Activated CD4-positive, alpha-beta T cell treated with anti-CD3 and anti-CD28 coated beads for 4 hours (primary cell): ENCODE measurements at places on chromosomes 7 and 10.

DNA sequence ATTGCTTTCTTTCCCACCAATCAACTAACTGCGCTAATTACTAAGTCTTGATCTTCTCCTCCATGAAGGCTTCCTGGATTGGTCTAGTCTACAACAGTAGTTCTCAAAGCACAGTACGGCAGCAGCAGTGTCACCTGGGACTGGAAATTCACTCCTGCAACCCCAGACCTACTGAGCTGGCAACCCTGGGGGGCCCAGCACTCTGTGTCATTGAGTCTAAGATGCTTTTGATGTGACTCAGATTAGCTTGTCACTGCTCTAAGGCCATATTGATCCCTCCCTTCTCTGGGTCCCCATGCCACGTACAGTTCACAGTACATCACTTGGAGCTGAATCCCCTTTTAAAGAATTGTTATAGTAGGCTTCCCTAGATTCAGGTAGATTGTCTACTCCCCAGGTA is 65.7 kb upstream of the KMT2C start:
- no peak for DNase-seq

DNA sequence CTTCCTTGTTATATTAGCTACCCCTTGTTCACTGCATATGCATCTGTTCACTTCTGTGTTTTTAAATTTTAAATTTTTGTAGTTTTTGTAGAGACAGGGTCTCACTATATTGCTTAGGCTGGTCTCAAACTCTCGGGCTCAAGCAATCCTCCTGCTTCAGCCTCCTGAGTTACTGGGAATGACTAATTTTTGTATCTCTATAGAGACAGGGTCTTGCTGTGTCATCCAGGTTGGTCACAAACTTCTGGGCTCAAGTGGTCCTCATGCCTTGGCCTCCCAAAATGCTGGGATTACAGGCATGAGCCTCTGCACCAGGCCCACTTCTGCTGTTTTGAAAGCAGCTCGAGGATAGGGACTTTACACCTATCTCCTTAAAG is 64.6 kb downstream of the PRTFDC1 start:
- DNase-seq, result no peak

DNA sequence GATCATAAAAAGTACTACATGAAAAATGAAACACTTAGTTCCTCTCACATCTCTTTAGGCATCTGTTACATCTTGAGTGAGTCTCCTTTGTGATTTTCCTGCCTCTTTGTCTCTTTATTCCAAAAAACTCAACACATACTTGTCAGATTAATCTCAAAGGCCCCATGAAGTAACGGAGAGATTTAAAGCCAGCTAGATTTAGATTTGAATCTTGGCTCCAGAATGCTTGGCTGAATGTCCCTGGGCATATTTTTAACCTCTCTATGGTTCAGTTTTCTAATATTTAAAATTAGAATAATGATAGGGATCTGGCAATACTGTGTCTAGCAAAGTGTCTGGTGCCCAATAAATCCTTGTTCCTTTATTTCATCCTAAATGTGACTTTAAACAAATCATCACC is 140.0 kb downstream of the DGKB start:
- no peak for DNase-seq

- no peak for DNase-seq
Observed at GRCh38 chr10:22310928-22311327, 5.3 kb upstream of the COMMD3 start.

- DNase-seq, result no peak
Observed at GRCh38 chr10:81876253-81877077, 1.5 kb downstream of the NRG3 start.

DNA sequence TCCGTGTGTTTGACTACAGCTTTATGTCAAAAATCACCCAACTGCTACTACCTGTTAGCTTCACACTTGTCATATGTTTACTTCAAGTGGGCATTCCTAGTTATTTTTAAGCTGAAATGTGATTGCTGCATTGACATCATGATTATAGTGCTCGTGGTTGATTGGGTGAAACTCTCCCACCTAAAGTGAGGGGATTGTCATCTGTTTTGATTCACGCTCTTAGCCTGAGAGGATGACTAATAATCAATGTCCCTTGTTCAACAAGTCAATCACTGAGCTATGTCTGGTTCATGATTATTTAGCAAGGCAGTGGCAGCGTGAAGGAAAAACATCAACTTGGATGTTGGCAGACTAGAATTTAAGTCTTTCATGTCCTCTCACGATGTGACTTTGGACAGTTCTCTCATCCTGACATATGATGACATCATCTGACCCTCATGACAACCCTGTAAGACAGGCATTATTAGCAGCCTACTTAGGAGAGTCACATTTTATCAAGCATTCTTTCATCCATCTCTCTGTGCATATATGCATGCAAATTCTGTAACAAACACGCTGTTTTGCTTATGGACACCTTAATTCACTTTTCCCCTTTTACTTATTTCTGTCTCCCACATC is 352.6 kb upstream of the ZMIZ1 start:
- DNase-seq, result no peak

DNA sequence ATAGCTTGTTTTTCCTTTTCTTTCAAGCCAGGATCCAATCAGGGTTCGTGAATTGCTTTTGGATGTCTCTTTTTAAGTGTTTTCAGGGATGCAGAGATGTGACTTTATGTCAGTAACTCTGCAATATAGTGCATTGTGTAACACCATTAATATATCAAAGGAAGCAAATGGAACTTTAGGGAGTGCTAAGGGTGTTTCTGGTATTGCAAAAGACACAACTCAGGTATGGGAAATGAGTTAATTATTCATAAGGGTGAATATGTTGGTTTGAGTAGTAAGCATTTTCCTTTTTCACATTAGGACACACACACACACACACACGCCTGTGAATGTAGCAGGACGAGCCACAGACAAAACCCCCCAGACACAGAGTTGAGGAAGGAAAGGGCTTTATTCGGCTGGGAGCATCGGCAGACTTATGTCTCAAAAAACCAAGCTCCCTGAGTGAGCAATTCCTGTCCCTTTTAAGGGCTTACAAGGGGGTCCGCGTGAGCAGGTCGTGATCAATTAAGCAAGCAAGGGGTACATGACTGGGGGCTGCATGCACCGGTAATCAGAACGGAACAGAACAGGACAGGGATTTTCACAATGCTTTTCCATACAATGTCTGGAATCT is 31.8 kb upstream of the GSDME start:
- DNase-seq, result no peak

GRCh38 chr10:20809631-20810030 is 87.5 kb downstream of the NEBL start:
- no peak for DNase-seq

DNA sequence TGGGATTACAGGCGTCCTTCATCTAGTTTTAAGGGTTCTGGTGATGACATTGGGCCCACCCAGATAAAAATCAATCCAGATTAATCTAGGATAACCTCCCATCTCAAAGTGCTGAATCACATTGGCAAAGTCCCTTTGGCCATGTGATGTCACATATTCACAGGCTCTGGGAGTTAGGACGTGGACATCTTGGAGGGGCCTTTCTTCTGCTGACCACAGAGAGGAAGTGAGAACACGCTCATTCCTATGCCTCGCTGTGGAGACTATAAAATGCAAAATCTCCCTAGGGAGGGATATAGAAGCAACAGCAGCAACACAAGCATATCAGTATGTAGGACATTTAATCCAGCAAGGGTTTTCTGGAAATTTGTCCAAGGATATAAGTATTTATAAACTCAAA is 266.0 kb upstream of the PITRM1 start:
- DNase-seq, result no peak

DNA sequence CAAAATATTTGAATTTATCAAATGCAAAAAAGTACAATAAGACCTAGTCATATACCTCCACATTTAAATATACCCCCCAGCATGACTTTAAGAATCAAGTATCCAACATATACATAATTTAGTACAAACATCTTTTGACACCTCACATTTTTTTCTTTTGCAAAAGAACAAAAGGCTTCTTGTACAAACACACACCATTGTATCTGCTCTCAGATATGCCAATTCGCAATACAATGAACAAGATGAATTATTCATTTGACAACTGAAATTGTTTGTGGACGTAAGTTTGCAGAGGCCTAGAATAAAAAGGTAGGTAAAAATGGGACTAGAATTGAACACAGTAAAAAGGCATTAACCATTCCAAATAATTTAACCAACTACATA is 154.4 kb downstream of the CACNA2D1 start:
- no peak for DNase-seq

DNA sequence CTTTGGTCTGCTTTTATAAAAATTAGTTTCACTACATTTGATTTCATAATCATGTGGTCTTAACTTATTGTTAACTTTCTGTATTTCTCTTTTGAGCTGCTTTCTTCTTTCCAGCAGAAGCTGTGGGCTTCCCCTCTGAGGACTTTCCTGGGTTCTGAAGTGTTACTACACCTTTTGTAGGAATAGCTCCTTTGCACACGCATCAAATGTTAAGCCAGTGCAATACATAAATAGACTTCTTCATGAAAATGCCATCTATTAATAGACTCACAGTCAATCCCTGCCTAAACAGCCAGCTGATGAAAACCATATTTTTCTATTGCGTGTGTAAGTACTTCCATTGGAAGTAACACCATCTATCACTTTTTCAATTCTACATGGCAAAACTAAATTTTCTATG is 1.5 kb downstream of the ABCB4 start:
- DNase-seq, result no peak

DNA sequence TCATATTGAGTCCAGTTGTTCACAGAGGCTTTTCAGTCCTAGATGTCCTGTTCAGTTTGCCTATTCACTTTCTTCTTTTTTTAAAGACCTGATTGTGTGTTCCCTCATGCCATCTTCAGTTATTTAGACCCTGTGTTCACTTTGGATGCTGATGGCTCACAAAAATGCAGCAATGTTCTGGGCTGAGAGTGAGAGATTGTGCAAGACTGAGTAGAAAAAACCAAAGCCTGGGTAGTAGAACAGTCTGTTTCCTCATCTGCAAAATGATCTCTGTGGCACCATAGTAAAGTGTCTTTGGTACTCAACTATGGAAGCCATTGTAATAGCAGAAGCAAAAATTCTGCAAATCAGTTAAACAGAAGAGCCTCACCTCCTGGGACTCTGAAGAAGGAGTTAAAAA is 43.2 kb downstream of the AKR1B1 start:
- DNase-seq, result no peak

DNA sequence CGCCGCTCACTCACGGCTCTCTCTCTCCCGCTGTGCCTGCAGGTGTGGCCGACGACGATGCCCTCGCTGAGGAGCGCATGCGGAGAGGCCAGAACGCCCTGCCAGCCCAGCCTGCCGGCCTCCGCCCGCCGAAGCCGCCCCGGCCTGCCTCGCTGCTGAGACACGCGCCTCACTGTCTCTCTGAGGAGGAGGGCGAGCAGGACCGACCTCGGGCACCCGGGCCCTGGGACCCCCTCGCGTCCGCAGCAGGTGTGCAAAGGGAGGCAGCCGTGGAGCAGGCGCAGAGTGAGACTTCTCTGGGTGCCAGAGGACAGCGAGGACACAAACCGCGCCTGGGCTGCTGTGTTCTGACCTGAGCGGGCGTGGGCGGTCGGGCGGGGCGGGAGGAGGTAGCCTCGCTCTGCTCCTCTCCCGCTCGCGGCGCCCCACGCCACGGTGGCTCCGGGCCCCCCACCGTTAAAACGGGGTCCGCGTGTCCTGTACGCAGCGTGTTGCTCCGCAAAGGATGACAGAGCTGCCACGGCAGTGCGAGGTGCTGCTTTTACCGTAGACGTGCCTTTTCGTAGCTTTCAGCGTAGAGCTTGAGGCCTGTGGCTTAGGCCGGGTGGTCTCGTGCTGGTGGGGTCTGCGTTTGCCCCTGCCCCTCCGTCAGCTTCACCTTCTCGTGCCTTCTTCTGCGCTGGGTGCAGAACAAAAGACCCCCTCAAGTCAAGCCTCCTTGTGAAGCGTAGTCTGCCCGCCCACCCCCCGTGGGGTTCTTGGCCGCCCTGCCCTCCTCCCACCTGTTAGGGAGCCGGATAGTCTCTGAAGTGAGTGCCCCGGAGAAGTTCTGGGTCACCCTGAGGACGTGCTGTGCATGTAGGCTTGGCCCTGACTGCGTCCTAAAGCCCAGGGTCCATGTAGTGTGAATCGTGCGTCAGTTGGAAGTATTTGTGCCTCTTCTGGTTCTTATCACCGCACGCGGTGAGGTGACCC is 73.2 kb downstream of the DNAJB6 start:
- DNase-seq, result no peak

GRCh38 chr10:72265508-72265907 is 8.2 kb upstream of the DDIT4 start:
- DNase-seq, result no peak

- no peak for DNase-seq
Observed at GRCh38 chr7:132492823-132493445, 83.3 kb downstream of the PLXNA4 start.

DNA sequence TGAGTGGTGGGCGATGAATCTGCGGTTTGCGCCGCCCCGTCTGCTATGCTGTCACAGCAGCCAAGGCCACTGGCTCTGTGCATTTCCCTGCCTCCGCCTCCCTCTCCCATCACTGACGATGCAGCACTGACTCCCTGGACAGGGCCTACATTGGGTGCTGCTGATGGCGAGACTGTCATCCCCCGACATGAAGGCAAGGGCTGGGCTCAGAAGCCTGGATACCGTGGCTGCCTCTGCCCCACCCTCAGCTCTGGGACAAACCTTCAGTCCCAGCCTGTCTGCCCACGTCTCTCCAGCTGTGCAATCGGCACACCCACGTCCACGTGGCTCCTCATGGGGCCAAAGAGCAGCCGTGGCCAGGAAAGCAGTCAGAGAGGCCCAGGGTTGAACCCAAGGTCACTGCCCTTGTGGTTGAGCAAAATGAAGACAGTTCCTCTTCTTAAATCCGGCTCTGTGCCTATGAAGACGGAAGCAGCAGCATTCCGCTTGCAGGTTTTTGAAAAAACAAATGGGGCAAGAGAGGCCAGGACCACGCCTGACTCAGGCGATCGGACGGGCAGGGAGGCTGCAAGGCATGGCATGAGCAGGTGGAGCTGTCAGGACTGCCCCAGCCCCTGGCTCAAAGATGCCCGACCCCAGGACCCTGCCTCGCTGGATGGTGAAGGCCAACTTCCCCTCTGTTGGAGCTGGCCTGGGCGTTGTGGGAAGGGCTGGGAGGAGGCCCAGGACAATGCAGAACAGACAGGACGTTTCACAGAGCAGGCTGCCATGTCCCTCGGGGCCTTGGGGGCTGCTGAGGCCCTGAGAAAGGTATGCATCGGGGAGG is 517.5 kb downstream of the DNAJB6 start:
- DNase-seq, result no peak

DNA sequence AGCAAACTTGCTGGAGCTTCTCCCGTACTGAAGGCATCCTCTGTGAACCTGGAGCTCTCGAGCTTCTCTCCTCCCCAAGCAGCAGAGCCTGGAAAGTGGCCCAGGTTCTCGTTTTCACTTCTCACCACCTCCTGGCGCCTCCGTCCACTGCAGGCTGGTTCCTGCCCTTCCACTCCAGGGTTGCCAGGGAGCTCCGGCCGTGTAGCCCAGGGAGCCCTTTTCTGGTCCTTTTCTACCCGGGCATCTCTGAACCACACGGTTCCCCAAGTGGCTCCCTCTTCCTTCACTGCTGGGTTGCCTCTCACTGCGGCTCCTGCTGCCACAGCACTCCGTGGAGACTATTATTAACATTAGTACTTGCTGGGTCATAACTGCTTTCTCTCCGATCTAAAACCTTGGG is 208.6 kb upstream of the PPP2R2D start:
- no peak for DNase-seq
